ENCODE measurements at places on chromosomes 6 and 20. TPM values are rescaled to one million over a fixed set of nuclear protein-coding genes. Genes with fewer than 3 reads are reported as not detected.

DNA sequence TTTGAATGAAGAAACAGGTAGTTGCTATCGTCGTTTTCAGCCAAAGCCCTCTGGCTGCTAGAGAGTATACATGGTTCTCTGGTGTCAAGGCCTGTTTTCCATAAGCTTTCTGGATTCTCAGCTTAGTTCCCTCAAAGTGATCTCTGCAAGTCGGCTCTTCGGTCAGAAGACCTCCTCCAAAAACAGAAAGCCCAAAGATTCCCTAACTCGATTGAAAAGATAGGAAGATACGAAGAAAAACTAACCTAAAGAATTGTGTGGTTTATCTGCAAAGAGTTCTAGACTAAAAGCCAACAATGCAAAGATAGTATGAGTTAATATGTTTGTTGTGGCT lies 545 bp upstream of the ASCC3 start:
- peak; percentile 4 for DNase-seq

- no peak for DNase-seq
These were observed 5.9 kb upstream of the SULF2 start for GRCh38 chr20:47791084-47791599.

- DNase-seq = no peak
These were observed 43.5 kb downstream of the NUP153 start for GRCh38 chr6:17663226-17663625.

DNA sequence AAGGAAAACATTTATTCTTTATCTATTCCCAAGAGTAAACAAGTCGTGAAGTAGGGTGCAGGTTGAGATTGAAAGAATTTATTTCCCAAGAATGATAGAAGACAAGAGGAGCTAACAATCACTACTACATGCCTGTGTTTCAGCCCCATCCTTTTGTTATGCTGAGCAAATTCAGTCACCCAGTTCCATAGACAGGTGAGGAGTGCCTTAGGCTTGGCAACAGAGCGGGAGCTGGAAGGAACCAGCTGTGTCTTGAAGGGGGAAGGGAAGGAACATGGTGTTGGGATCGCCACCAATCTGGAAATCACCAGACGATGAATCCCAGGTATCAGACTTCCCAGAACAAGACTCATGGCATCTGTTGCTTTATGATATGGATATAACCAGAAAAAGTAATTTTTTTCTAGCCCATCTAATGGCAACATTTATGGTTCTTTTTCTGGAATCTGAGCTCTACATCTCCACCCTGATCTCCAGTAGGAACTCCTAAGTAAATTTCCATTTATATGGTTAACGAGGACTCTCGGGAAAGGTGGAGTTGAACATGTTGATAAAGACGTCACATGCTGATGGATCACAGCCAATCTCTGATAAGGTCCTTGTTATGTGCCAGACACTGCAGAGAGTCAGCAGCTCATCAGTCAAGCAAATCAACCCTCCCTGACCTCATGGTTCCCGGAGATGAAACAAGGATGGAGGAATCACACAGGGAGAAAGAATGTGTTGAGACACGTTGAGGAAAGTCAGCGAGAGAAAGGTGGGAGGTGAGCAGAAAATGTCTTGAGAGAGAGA lies 344.9 kb downstream of the SMOC2 start:
- DNase-seq = no peak

DNA sequence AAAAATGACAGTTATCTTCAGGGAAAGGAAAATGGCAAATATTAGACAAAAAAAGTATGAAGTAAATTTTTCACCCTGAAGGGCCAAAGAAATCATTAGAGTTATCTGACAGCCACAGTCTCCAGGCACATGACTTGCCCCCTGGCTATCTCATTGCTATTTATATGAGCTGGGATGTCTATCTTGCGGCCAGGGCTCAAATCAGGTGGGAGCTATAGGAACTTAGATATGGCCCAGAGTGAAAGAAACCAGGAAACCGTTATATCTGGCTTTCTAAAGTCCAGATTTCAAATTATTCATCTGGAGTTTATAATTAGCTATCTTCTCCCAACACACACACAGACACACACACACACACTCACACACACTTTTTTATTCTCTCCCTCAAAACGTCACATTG lies 135.3 kb upstream of the EEF1E1 start:
- no peak for DNase-seq

DNA sequence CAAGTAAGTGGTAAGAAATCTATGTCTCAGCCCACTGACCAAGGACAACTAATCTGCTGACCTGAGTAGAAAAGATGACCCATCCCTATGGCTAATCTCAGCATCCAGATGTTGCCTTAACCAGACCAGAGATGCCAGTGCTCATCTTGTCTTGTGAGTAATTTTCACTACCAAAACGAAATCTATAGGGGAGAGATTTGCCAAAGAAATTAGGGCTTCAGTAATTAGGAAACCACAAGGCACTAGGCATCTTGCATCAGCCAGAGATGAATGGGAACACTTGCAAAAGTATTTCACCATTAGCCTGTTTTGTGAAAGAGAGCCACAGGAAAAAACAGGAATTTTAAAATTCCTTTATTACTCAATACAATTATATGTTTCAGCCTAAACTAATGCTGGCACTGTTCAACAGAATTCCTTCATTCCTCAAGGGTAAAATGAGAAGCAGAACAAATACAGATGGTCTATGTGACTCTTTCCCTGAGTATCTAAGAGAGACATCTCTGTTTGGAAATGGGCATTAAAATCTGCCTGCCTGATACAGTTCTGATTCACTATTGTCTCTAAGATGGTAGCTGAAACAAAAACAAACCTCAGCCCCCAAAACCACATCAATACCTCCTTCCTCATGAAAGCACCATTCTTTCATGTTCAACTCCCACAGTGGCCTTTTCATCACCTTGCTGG lies 87.8 kb downstream of the GMDS start:
- no peak for DNase-seq

The AURKA gene
- total RNA-seq = 144 TPM

Measured in neural progenitor cell (in vitro differentiated cells).